ENCODE measurements at places on chromosomes 2 and 18.

DNA sequence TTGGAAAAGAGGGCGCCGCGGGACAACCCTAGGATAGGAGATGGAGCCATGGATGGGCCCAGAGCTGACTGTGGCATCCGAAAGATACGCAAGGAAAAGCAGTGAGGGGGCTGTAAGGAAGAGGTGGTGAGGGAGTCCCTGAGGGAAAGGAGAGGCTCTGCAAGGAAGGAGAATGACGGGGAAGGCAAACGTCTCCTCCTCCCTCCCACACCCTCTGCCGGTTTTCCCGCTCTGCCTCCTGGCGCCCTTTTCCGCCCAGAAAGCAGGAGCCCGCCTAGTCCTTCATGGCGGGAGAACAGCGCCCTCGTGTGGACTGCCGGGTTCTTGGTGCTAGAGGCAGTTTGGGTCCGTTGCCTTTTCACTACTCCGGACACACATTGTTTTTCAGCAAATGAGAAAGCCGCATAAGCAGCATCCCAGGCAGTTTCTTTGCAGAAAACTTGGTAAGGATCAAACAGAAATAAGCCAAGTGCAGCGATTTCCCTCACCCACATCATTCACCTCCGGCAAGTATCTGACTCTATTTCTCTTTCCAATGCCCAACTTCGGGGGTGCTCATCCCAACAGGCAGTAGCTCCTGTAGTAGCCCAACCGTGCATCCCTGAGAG, 200.4 kb downstream of the INO80D start:
- H3K27ac ChIP-seq, result no peak overlapping the region
- peaks cover 9% of the 10 kb centered on the region for H3K27me3 ChIP-seq
- DNase-seq, result peak; percentile 81
- H3K4me3 ChIP-seq, result no peak overlapping the region
- no peaks in the 10 kb centered on the region for H3K4me1 ChIP-seq
- no peaks in the 10 kb centered on the region for H3K36me3 ChIP-seq

- H3K27ac ChIP-seq, result no peak overlapping the region
- no peaks in the 10 kb centered on the region for H3K36me3 ChIP-seq
- no peak for DNase-seq
- no peak overlapping the region for H3K4me3 ChIP-seq
- peaks cover 10% of the 10 kb centered on the region for H3K4me1 ChIP-seq
Observed at GRCh38 chr18:49747876-49748275, 65.5 kb downstream of the ACAA2 start.

DNA sequence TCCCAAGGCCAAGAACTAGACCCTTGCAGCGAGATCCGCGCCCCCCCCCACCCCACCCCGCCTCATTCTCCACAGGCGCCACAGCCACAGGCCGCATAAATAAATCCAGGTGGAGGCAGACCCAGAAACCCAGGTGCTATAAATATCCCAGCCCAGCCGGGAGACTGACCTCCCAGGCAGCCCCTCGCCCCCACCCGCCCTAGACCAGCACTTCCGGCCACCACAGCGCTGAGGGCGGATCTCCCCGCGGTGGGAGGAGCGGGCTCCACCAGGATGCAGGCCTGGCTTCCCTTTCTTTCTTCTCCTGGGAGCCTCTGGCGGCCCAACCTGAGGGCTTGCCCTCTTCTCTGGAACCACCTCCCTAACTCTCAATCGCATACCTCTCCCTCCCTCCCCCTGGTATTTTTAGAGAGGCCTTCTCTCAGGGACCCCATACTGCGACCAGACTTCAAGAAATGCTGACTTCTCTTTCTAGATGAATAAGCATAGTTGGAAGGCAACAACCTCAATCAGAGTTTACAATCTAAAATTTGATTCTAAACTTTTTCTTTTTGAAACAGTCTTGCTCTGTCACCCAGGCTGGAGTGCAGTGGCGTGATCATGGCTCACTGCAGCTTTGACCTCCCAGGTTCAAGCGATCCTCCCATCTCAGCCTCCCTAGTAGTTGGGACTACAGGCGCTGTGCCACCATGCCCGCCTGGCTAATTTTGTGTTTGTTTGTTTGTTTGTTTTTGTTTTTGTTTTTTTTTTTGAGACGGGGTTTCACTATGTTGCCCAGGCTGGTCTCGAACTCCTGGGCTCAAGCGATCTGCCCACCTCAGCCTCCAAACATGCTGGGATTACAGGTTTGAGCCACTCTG, 55.0 kb downstream of the PKDCC start:
- peak overlapping the region; percentile 96 for H3K27ac ChIP-seq
- H3K27me3 ChIP-seq, result no peaks in the 10 kb centered on the region
- peaks cover 41% of the 10 kb centered on the region for H3K4me1 ChIP-seq
- H3K36me3 ChIP-seq, result peaks cover 9% of the 10 kb centered on the region
- peak; percentile 48 for DNase-seq

DNA sequence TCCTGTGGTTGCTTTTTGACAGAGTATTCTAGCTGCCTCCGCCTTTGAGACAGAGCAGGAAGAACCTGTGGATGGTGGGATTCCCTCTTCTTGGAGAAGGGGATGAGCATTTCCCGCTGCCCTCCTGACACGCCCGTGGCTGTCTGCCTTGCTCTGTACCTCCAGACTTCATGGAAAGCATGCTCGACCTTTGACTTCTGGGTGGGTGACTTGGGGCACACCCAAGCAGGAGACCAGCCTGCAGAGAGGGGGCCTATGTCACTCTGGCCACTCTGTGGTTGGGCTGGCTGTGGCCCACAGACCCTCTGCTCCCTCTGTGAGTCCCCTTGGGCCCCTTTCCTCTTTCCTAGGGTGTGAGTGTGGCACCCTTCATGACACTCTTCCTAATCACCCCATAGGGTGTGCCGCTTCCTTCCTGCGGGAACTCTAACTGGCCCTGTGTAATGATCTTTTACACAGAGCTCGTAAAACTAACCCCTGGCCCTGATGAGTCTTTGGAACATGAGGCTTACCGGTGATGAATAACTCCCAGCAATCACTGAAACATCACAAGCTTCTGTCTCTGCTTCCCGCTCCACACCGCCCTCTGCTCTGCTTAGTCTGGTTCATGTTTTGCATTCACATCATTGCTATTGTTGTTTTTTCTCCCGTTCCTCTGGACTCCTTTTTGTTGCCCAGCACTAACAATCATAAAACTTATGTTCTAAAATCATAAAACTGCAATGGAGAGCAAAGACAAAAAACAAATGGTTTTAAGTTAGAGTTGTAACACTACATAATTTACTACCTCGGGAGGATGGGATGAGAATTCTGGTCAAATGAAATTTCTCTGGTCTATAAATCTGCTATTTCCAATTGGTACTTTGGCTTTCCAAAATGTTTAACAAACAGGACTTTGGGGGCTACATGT, 101.1 kb downstream of the SH3YL1 start:
- no peak for DNase-seq
- peaks cover 4% of the 10 kb centered on the region for H3K4me1 ChIP-seq
- no peak overlapping the region for H3K27ac ChIP-seq
- H3K27me3 ChIP-seq, result peaks cover 10% of the 10 kb centered on the region
- no peaks in the 10 kb centered on the region for H3K36me3 ChIP-seq

- DNase-seq, result no peak
- H3K4me3 ChIP-seq, result no peak overlapping the region
- H3K27ac ChIP-seq, result no peak overlapping the region
- H3K36me3 ChIP-seq, result no peaks in the 10 kb centered on the region
- no peaks in the 10 kb centered on the region for H3K27me3 ChIP-seq
Observed at GRCh38 chr18:39713961-39714360, 2148.4 kb upstream of the CELF4 start.

GRCh38 chr2:56288838-56289580, 105.2 kb downstream of the CCDC85A start:
- H3K27me3 ChIP-seq, result peaks cover 1% of the 10 kb centered on the region
- H3K4me3 ChIP-seq, result no peak overlapping the region
- DNase-seq, result no peak
- no peak overlapping the region for H3K27ac ChIP-seq
- H3K36me3 ChIP-seq, result no peaks in the 10 kb centered on the region
- H3K4me1 ChIP-seq, result no peaks in the 10 kb centered on the region

DNA sequence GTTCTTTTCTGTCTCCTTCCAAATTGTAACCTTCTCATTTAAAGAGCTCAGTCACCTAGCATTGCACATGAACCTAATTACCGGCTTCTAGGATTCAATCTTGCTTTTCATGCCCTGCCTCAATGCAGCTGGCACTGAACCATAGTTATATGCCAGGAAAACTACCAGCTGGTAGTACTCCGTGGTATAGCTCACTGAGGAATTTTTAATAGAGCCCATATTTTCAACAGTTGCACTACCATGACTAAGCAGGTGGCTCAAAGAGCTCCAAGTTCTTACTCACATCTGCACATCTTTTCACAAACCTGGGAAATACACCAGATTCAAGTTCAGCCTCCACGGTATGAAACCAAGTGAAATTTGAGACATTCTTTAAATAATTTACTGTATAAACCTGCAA, 363.5 kb downstream of the GRB14 start:
- H3K27ac ChIP-seq, result no peak overlapping the region
- DNase-seq, result no peak
- no peak overlapping the region for H3K4me3 ChIP-seq
- H3K27me3 ChIP-seq, result no peaks in the 10 kb centered on the region

DNA sequence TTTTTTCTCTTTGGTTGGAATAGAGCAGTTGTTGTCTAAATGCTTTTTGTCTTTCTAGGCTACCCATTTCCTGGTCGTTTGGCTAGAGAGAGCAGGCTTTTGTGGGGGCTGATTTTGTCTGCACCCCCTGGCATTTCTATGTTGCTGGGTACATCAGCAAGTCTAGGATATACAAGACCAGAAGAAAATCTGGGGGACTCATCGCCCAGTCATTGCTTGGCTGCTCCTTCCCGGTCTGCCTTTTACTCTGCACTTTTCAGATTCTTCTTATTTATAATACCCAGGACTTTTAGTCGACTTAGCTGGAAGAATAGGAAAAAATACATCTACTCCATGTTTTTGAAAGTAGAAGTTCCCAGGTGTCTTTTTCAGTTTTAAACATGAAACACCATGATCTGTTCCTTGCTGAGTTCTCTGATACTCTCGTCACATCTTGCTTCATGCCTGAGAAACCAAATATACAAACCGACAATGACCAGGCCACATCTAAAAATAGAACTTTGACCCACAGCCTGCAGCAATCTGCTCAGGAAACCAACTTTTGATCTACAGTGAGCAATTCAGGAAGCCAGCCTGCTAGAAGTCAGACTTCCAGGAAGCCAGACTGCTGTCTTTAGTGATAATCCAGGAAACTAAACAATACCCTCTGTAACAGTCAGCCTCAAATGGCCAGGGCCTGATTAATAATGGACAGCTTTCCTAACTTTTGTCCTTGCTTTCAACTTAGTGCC, 163.8 kb upstream of the MEX3C start:
- no peak overlapping the region for H3K4me3 ChIP-seq
- peaks cover 6% of the 10 kb centered on the region for H3K4me1 ChIP-seq
- no peaks in the 10 kb centered on the region for H3K36me3 ChIP-seq
- H3K27me3 ChIP-seq, result peaks cover 3% of the 10 kb centered on the region
- DNase-seq, result no peak

- H3K4me3 ChIP-seq, result no peak overlapping the region
- H3K27ac ChIP-seq, result no peak overlapping the region
- no peaks in the 10 kb centered on the region for H3K36me3 ChIP-seq
- peaks cover 3% of the 10 kb centered on the region for H3K27me3 ChIP-seq
Observed at GRCh38 chr2:45312275-45312674, 298.8 kb downstream of the SRBD1 start.

DNA sequence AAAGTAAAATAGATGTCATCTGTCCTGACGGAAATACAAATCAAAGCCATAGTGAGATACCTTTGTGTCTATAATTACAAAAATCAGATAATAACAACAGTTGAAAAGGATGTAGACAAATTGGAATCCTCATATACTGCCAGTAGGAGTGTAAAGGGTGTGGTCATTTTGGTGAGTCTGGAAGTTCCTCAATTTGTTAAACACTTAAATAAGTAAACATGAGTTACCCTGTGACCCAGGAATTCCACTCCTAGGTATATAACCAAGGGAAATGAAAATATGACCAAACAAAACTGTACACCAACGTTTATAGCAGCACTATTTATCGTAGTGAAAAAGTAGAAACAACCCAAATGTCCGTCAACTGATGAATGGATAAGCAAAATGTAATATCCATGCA, 24.0 kb downstream of the R3HDM1 start:
- peaks cover 6% of the 10 kb centered on the region for H3K4me1 ChIP-seq
- H3K27me3 ChIP-seq, result no peaks in the 10 kb centered on the region
- H3K4me3 ChIP-seq, result no peak overlapping the region
- DNase-seq, result no peak
- no peak overlapping the region for H3K27ac ChIP-seq
- peaks cover 7% of the 10 kb centered on the region for H3K36me3 ChIP-seq

- no peak overlapping the region for H3K4me3 ChIP-seq
- no peak for DNase-seq
- H3K4me1 ChIP-seq, result peaks cover 6% of the 10 kb centered on the region
- no peaks in the 10 kb centered on the region for H3K27me3 ChIP-seq
- peaks cover 2% of the 10 kb centered on the region for H3K36me3 ChIP-seq
- no peak overlapping the region for H3K27ac ChIP-seq
Observed at GRCh38 chr2:127455566-127456493, 37.6 kb downstream of the PROC start.

DNA sequence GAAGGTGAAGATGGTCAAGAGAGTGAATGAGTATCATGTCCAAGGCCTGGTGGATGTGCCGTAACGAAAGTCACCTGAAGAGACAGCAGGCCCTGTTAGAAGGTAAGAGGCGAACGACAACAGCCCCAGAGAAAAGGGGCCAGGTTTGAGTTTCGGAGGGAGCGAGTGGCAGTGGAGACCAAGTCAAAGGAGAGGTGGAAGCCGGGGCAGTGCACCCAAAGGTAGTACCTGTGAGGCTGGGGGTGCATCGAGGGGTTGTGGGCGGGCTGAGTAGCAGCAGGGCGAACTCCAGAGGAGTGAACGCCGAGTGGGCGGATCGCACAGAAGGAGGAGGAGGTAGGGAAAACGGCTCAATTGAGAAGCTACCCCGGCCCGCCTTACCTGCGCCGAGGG, 358 bp downstream of the USP37 start:
- peak overlapping the region; percentile 92 for H3K4me3 ChIP-seq
- DNase-seq, result no peak
- H3K27ac ChIP-seq, result peak overlapping the region; percentile 100
- H3K4me1 ChIP-seq, result peaks cover 55% of the 10 kb centered on the region
- peaks cover 52% of the 10 kb centered on the region for H3K36me3 ChIP-seq
- peaks cover 3% of the 10 kb centered on the region for H3K27me3 ChIP-seq

- no peaks in the 10 kb centered on the region for H3K27me3 ChIP-seq
- DNase-seq, result no peak
- no peaks in the 10 kb centered on the region for H3K36me3 ChIP-seq
- H3K27ac ChIP-seq, result no peak overlapping the region
- H3K4me3 ChIP-seq, result no peak overlapping the region
- peaks cover 11% of the 10 kb centered on the region for H3K4me1 ChIP-seq
Observed at GRCh38 chr2:85429924-85430289, 11.4 kb downstream of the SH2D6 start.

- no peak overlapping the region for H3K4me3 ChIP-seq
- DNase-seq, result no peak
- no peaks in the 10 kb centered on the region for H3K36me3 ChIP-seq
- no peaks in the 10 kb centered on the region for H3K4me1 ChIP-seq
Observed at GRCh38 chr2:219648176-219648575, 20.7 kb downstream of the SLC4A3 start.
